HS-27A (cell line): ENCODE measurements at places on chromosomes 1 and 21.

- no peak for DNase-seq
Observed at GRCh38 chr1:91578320-91579109, 77.9 kb downstream of the CDC7 start.

GRCh38 chr21:42473498-42474042 is 22.5 kb downstream of the RSPH1 start:
- no peak for DNase-seq

DNA sequence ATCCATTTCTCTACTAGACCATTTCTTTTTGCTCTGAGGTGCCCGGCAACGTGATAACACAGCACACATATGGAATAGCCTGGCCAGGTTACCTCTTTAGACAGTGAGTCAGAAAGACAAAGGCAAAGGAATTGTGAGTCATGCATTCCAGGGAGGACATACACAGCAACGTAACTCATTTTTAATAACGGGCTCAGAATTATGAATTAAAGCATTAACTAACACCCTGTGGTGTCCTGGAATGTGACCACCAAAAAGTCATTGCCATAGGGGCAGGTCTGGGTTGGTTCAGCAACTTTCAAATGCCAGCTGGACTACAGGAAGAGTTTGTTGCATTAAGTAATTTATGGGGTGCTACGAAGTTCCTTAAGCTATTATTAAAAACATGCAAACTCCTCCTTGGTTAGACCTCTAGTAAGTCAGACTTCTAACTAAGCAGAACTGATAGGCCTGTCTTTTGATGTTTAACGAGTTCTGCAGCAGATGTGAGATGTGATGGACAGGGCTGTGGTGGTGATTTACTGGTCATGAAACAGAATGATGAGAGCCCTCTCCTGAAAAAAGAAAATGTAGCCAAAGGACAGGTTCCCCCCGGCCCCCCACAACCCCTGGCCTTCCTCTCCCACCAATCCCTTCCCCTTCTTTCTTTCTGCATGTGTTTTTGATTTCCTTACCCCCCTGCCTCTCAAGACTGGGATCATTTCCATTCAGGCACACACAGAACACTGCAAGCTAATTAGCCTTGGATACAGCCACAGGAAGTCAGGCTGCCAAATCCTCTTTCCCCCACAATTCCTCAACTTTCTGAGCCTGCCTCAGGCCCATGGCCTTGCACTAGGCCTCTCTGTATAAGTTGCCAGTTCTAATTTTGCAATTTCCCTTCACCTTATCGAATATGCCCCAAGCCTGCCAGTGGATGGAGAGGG is 88.9 kb upstream of the HAO2 start:
- peak; percentile 66 for DNase-seq

GRCh38 chr1:55378582-55378981 is 163.4 kb upstream of the USP24 start:
- no peak for DNase-seq

- no peak for DNase-seq
Observed at GRCh38 chr1:221029981-221030649, 150.9 kb downstream of the HLX start.

- DNase-seq = no peak
Observed at GRCh38 chr1:59409986-59410385, 113.1 kb downstream of the FGGY start.
